ENCODE measurements at places on chromosomes 4 and X.

GRCh38 chr4:140743194-140743931 lies 12.8 kb downstream of the TBC1D9 start:
- no peak for DNase-seq

- no peak for DNase-seq
Observed at GRCh38 chr4:98682719-98683118, 24.3 kb upstream of the TSPAN5 start.

- DNase-seq: no peak
Observed at GRCh38 chr4:17763931-17764330, 17.5 kb downstream of the FAM184B start.

DNA sequence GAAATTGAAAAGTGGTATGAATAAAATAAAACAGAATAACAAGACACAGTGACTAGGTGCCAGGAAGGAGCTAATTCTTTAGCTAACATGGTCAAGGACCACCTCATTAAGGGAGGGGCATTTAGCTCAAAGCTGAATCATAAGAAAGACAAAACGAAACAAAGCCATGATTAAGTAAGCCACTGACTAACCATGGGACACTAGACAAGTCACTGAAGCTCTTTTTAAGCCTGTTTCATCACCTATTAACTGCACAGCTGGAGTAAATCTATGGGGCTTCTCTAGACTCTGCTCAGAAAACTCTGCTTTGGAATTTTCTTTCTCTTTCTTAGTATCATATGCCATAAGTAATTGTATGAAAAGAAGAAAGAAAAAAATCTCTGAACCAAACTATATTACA lies 49.8 kb upstream of the C1QTNF7 start:
- DNase-seq: no peak

DNA sequence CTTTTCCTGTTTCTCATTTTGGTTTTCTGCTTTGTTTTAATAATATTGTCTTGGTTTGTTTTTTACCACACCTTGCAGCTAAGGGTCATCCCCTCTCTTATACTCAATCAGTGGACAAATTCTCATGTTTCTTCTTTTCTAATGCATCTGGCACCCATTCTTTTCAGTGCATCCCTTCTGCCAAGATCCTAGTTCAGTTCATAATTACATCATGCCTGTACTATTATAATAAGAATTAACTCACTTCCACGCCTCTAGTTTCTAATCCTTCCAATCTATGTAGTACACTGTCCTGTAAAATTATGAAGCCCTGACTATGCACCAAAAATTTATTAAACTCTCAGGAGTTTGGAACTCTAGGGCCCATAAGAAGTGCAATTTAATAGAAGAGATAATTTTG lies 126.1 kb downstream of the FAT4 start:
- no peak for DNase-seq

GRCh38 chrX:53031380-53031779 lies 17.2 kb upstream of the GPR173 start:
- DNase-seq: no peak

GRCh38 chr4:127604949-127605709 lies 27.6 kb upstream of the INTU start:
- DNase-seq: peak; percentile 69

DNA sequence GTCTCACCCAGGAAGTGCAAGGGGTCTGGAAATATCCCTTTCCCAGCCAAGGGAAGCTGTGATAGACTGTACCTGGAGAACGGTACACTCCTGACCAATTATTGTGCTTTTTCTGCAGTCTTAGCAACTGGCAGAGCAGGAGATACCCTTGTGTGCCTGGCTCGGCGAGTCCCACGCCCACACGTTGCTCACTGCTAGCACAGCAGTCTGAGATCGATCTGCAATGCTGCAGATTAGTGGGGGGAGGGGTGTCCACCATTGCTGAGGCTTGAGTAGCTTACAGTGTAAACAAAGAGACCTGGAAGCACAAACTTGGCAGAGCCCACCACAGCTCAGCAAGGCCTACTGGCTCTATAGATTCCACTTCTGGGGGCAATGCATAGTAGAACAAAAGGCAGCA lies 138.5 kb downstream of the CHRDL1 start:
- DNase-seq: no peak

- no peak for DNase-seq
Observed at GRCh38 chrX:155899366-155899765, 18.2 kb downstream of the VAMP7 start.

GRCh38 chr4:148044089-148044911 lies 312.4 kb downstream of the ARHGAP10 start:
- DNase-seq: no peak

- peak; percentile 78 for DNase-seq
Observed at GRCh38 chr4:38529189-38530115, 134.5 kb upstream of the KLF3 start.

GRCh38 chr4:61011051-61011450 lies 189.1 kb upstream of the ADGRL3 start:
- no peak for DNase-seq

DNA sequence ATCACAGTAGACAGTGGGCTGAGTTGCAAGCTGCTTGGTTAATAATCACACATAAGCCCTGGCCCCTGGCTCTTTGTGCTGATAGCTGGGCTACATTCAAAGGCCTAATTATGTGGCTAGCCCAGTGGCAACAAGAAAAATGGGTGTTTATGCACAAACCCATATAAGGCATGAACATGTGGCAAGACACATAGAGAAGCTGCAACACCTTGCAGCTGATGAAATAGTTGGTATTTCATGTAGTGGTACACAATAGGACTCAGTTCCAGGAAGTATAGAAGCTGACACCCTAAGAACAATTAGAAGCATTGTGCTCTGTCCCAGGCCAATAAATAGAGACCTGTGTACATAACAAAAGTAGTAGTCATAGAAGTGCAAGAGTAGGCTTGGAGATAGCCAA lies 14.6 kb upstream of the ZNF630 start:
- DNase-seq: no peak

DNA sequence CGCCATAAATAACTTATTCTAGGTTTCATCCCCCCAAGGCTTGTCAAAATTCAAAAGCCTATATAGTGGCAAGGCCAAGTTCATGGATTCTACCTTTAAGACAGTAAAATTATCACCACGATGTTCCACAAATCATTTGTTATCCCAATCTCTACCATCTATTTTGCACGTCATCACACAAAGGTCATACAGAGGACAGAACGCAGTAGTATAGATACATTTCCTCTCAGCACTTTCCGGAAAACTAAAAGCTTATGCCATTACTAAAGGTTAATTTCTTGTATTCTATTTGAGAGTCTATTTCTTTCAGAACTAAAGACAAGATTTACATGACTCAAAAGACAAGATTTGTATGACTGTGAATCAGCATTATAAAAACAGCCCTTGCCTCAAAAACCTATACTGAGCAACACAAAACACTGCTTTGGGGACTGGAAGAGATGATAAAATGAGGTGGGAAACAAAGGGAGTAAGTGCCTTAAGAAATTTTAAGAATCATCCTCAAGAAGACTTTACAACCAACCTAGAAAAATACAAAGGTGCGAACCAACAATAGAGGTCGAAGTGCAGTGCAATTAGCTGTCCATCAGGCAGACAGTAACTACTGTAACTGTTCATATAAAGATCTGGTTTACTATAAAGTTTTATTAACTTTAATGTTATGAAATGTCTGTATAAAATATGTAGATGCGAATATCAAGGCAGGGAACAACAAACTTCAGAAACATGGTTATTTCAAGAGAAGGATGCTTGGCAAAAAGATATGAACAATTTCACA lies 7.6 kb downstream of the UBE2D3 start:
- no peak for DNase-seq

DNA sequence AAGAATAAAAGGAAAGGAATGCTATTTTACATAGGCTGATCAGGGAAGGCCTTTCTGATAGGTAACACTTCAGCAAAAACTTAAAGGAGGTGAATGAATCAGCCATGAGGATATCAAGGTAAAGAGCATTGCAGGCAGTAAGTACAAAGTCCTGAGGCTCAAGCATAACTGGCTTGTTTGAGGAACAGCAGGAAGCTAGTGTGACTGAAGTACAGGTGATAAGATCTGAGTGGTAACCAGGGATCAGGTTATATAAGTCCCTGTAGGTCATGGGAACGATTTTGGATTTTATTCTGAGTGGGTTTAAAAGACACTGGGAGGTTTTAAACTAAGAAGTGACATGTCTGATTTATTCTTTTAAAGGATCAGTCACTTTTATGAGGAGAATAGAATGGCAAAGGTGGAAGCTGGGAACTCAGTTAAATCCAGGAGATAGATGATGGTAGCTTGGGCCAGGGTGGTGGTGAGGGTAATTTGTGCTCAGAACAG lies 47.1 kb upstream of the THOC2 start:
- DNase-seq: no peak

- DNase-seq: no peak
Observed at GRCh38 chr4:26076896-26077295, 162.9 kb downstream of the SMIM20 start.

GRCh38 chrX:21153503-21153902 lies 220.7 kb upstream of the CNKSR2 start:
- DNase-seq: no peak

DNA sequence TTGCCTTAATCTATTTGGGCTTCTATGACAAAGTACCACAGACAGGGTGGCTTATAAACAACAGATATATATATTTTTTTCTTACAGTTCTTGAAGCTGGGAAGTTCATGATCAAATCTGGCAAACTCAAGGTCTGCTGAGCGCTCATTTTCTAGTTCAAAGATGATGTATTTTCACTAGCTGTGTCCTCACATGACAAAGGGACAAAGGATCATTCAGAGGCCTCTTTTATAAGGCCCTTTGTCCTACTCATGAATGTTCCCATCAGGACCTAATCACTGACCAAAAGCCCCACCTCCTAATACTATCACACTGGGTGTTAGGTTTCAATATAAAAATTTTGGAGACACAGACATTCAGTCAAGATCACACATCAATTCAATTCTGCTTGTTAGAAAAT lies 2025.2 kb downstream of the PCDH7 start:
- no peak for DNase-seq

Data from NCI-H748 treated with DMSO at 0.1 percent for 48 hours (cell line).